ENCODE measurements at places on chromosomes 3 and 15.

- no peak for DNase-seq
Observed at GRCh38 chr15:96428742-96429141, 98.2 kb downstream of the NR2F2 start.

DNA sequence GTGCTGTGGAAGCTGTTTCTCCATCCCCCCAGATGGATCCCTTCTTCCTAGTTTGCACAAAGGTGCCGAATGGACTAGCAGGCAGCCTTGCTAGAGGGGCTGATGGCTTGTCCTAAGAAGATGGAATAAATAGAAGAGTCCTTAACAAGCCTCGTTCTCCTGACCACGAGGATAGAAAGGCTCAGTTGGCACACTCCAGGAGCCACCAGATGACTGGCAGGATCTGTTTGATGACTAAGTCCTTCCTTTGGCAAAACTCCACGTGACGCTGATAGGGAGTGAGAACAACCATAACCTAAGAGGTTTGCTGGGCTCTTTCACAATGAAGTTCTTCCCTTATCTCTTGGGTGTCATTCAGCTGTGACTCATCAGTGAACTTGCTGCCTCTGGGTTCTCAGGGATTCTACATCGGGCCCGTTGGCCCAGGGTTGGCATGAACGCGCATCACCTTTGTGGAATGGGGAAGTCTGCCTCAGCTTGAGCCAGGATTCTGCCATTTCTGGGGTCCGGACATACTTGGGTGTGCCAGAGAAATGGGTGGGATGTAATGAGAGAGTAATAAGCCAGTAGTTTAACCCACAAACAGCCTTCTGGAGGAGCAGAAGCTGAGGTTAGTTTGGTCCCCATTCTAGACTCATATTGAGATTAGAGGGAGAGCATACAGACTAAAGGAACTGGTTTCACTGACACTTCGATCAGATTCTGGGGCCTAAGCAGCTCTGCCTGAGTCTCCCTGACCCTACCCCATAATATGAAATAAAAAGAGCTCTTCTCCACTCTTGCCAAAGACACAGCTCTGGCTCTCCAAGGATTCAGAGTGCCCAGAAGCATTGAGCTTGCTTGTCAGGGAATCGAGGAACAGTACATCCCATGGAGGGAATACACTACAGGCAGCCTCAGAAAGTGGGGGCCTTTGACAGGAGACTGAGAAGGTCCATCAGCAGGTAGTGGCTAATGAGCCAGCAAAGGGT lies 2.0 kb upstream of the MELTF start:
- no peak for DNase-seq

DNA sequence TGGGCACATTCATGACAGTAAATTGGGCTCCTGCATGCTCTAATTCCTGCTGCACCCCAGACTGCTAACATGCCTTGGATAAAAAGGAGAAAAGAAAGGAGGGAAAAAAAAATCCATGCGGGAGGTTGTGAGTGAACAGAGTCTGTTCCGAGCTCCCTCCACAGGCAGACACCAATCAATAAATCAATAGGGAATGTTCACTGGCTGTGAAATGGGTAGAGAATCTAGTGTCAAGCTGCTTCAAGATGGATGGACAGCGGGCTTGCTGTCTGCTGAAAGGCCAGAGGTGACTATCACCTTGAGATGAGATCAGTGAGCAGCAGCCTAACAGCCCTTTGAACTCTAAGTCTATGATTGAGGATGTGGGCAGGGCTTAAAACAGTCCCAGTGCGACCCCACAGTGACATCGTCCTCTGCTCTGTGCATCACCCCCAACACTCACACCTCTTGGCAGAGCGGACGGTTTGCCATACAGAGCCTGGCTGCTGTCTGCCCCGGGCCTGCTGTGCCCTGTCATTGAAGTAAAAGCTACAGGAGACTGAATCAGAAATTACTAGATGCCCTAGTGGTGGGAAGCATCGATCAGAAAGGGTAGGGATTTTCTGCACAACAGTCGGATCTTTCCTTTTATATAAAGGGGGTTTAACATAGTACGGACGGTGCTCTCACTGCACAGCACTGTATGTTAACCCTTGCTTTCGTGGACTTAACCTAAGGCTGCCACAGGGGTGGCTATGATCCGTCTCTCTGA lies 247.9 kb upstream of the ONECUT1 start:
- no peak for DNase-seq

DNA sequence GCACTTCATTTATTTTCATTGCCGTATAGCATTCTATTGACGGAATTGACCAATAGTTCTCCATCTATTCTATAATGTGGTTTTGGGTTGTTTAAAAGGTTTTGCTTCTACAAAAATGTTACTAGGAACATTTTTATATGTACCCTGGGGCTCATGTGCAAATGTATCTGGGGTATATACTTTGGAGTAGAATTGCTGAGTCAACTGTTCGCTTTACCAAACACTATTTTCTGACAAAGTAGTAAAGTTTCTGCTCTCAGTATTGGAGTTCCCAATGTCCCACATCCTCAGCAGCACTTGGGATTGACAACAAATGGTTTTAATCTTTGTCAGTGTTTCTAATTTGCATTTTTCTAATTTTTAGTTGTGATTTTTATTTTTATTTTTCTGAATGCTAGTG lies 602.6 kb downstream of the MCTP2 start:
- no peak for DNase-seq

GRCh38 chr15:24940236-24940635 lies 14.6 kb upstream of the SNRPN start:
- DNase-seq = no peak

DNA sequence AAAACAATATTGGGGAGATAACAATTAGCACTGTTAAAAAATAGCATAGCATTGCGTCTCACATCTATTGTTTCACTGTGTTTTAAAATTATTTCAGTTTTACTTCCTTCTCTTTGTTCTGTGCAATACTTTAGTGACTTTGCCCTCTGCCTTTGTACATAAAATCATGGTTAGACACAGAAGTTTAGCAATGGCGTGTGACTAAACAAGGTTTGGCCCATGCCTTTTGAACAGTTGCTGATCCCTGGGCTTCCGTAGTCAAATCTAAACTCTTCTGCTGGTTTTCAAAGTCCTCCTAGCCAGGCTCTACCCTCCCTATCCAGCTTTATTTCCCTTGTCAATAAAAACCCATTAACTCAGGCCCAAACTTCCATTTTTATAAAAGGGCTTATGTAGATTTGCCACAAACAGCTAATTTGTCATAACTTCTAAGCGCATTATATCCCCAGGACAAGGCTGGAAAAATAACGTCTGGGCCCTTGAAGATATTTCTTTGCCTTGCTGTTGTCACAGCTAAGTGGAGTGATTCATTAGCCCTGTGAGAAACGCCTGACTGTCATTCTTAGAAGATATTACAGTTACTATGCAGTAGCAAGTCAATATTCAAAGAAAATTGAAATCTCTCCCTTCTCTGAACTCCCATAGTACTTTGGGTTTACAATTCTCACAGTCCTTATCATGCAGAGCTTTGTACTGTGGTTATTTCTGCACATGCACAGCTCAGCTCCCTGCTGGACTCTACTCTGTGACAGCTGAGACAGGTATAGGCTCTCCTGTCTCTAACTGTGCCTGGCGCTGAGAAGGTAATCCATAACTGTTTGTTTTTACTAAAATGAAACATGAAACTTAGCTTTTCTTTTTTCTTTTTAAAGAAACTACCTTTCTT lies 123.4 kb upstream of the SLC24A5 start:
- DNase-seq = no peak

GRCh38 chr3:149623824-149624223 lies 34.0 kb downstream of the WWTR1 start:
- DNase-seq = no peak

- peak; percentile 78 for DNase-seq
Observed at GRCh38 chr15:85379403-85380131, 836 bp upstream of the AKAP13 start.

- no peak for DNase-seq
Observed at GRCh38 chr3:194245975-194246561, 105.1 kb downstream of the CPN2 start.

GRCh38 chr15:79593119-79593869 lies 161.2 kb downstream of the MINAR1 start:
- no peak for DNase-seq

DNA sequence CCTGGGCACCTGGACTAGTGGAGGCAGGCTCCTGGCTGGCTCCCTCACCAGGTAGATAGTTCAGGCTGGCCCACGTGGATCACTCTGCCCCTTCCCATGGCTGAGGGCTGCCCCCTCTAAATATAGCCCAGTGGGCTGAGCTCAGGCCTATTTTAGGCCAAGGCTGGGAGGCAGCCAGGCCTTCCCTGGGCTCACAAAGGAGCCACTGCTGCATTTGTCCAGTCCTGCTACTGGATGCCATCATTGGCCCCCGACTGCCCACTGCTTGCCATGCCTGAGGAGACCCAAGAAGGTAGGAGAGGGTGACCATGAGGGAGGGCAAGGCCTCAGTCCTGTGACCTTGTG lies at the start of gene LSMEM2:
Gene LSMEM2 (plus strand): TSS at position 208 of the 345 bp plus-strand sequence. CDS start 27 bp downstream, at position 235.
- DNase-seq = no peak

DNA sequence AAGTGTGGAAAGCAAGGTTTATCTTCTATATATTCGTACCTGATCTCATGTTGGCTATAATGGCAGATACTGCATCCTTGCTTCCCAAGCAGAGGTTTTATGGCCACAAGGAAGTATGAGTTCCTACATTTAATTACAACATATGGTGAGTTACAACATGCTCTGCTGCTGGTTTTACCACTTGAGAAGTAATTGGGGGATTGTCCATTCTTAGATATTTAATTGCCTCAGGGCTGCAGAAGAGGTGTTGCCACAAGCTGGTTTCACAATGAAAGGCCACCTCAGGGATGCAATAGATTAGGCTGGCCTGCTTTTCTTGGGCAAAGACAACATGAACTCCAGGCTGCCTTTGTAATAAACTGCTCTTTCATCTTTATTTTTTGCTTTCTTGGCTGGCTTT lies 48.6 kb downstream of the RAP2B start:
- DNase-seq = no peak

GRCh38 chr3:168615493-168616020 lies 519.8 kb upstream of the GOLIM4 start:
- no peak for DNase-seq

DNA sequence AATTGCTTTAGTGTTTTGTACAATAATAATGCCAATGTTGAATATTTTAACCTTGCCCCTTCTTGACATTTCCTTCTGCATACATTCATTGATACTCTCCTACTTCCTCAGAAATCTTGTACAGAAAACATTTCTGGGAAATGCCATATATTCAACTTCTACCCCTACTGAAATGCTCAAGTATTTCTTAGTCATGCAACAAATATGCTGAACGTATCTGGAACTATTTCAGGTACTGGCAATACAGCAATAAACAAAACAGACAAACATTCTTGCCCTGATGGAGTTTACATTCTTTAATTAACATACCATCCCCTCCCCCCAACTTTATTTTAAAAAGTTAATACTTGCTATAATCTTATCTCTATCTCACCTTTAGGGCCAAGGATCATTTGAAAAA lies 147.2 kb downstream of the STAG1 start:
- no peak for DNase-seq

- DNase-seq = no peak
Observed at GRCh38 chr3:134309987-134310700, 59.5 kb upstream of the RYK start.

DNA sequence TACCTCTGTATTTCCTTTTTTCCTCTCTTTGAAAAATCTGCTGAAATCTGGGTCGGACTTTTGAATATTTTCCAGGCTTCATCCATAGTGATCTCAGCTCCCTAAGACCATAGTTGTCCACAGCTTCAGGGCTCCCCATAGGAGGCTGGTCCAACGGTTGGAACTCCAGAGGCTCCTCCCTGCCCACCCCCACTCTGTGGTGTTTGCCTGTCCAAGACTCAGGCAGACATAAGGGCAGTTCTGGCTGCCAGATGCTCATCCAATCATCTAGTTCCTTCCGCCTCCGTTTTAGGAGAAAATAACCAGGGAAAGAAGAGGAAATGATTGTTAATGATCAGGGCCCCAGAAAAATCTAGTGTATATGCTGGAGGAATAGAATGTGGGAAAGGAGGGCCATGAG lies 27.9 kb upstream of the PRTG start:
- DNase-seq = no peak

DNA sequence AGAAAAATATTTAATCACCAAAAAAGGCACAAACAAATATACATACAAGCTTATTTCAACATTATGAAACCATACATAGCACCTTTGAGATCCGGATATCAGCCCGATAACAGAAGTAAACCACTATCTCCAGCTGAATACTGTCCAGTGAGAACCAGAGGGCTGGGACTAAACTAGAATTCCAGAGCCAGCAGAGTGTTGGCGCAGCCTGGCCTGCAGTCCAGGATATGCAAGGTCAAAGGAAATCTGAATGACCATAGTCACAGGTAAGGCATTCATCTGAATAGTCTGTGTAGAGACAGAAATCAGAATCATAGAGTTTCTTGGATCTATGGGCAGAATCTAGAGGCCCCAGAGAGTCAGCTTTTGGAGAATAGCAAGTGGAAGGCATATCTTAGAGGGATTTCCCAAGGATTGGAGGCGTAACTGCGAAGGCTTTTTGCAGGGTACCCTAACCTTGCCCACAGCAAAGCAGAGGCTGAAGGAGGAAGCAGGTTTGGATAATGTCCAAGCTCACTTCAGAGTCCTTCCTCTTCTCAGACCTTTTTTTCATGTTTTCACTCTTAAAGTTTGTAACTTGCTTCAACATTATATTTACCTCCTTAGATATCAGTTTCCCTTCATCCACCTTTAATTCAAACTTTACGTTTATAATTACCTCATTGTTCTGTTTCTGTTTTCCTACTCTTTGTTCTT lies 32.5 kb upstream of the TP63 start:
- no peak for DNase-seq

DNA sequence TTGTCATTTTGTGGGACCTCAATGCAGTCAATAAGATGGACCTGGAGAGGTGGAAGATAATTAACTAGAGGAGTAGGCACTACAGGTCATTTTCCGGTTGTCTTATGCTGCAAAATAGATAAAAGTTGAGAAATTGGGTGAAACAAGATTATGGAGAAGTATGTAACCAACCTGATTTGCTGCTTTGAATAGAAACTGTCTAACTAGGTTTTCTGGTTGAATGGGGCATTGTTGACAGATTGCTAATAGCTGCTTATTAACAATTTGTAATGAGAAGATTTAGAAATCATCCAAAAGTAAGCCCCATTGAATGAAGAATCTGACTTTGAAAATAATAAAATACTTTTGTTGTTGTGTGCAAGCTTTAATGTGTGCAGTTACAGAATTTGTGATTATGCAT lies 26.2 kb downstream of the PIAS1 start:
- DNase-seq = no peak

- no peak for DNase-seq
Observed at GRCh38 chr3:96300743-96301142, 513.7 kb upstream of the EPHA6 start.

- DNase-seq = no peak
Observed at GRCh38 chr15:57649138-57649537, 57.4 kb upstream of the POLR2M start.

DNA sequence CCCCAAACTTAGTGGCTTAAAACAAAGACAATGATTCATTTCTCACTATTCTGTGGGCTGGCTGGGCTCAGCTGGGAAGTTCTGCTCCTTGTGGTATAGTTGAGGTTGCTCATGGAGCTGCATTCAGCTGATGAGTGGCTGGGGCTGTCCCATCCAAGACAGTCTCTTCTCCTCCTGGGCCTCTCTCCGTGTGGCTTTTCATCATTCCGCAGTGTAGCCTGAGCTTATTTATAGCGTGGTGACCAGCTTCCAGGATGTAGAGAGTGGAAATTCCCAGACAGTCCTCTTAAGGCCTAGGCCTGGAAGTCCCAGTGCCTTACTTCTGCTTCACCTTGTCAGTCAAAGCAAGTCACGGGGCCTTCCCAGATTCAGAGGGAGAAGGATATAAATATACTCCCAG lies 136.7 kb upstream of the DAZL start:
- DNase-seq = no peak

Measured in activated CD8-positive, alpha-beta T cell treated with anti-CD3 and anti-CD28 coated beads, Interleukin-2, amount 10 ng/mL, durations not matched to agents 7 days and 5 days (primary cell).